ENCODE measurements at places on chromosomes 6 and 20.

DNA sequence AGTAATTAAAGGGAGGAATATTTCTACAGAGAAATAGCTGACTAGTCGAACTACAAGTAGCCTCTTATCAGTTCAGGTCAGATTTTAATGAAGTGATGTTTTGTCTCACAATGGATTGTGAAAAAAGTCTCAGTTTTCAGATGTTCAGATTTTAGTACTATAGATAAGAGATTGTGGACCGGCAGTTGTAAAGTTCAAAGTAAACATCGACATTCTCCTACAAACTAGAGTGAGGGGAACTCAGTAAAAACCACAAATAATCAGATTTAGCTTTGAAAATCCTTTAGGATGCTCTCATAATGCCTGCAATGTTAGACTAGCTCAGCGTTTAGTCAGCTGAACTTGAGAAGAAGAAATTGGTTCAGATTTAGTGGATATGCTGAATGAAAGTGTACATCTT, 39.9 kb downstream of the RCAN2 start:
- DNase-seq: no peak

- DNase-seq: no peak
Observed at GRCh38 chr6:25175196-25175595, 104.0 kb upstream of the CARMIL1 start.

DNA sequence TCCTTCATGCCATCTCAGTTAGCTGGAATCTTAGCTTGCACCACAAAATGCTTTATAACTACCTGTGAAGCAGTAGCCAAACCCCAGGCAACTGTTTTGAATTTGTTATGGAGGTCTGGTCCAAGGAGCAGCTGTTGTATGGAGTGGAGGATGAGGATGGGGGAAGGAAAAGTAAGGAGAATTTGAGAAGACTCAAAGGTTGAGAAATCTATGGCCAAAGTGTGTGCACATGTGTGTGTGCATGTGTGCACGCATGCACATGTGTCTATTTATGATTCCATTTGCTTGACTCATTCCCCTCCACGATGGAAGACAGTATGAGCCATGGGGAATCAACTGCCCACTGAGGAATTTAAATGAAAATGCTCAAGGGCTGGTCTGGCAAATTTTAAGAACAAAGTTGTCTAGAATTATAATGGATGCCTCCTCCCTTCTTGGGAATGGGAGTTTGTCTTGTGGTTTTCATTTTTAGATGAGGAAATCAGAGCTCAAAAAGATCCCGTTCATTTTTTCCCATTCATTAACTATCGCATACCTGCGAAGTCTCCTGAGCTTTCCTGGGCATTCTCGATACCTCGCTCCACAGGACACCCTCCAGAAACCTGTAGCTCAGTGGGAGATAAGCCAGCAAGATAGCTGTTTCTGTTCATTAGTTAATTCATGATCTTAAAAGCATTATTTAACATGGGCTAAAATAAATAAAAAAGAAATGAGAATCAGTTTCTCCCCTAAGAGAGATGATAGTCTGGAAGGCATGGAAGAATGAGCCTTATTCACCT, 152.3 kb upstream of the NEDD9 start:
- DNase-seq: no peak

DNA sequence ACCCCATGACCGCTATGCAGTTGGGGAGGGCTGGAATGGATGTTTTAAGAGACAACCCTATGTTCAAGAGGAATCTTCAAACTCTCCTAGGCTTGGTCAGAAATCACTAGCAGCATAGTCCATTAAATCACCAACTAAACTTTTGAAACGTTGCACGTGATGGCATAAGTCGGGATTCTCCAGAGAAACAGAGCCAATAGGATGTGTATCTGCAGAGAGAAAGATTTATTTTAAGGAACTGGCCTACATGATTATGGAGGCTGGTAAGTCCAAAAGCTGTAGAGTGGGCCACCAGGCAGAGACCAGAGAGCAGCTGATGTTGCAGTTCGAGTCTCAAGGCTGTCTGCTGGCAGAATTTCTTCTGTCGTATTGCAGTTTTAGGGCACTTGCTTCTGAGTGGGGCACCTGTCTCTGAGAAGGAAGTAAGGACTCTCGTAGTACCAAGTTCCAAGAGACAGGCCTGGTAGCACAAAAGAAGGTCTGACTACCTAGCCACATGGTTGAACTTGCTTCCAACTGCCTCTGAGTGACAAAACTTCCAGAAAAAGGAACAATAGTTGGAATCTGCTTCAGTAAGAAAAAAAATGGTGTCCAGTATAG, 11.9 kb upstream of the IFNGR1 start:
- no peak for DNase-seq

GRCh38 chr20:50629670-50630045, 61.7 kb downstream of the RIPOR3 start:
- DNase-seq: no peak

DNA sequence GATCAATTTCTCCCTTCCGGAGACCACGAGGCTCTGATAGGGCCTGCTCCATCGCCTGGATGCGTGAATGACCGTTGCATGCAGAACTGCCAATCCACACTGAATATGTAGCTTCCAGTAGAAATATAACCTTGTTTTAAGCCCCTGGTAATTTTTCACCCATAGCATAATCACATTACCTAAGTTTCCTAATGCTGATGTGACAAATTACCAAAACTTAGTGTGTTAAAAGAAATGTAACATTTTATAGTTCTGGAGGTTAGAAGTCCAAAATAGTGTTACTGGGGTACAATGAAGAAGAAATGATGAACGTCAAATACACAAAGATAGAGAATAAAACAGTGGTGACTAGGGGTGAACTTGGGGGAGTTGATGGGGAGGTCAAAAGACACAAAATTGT, 22.0 kb upstream of the SIRPD start:
- no peak for DNase-seq

DNA sequence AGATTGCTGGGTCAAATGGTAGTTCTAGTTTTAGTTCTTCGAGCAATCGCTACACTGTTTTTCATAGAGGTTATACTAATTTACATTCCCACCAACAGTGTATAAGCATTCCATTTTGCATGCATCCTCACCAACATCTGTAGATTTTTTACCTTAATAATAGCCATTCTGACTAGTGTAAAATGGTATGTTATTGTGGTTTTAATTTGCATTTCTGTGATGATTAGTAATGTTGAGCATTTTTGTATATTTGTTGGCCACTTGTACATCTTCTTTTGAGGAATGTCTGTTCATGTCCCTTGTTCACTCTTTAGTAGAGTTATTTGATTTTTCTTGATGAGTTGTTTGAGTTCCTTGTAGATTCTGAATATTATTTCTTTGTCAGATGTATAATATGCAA, 236.2 kb downstream of the GRM1 start:
- no peak for DNase-seq

GRCh38 chr6:1099264-1099663, 212.6 kb upstream of the FOXQ1 start:
- DNase-seq: no peak
